ENCODE measurements at places on chromosomes 5 and 9. TPM values are rescaled to one million over a fixed set of nuclear protein-coding genes. Genes with fewer than 3 reads are reported as not detected.

- H3K36me3 ChIP-seq: peaks cover 21% of the 10 kb centered on the region
- no peaks in the 10 kb centered on the region for H3K4me1 ChIP-seq
- no peak overlapping the region for H3K27ac ChIP-seq
- no peaks in the 10 kb centered on the region for H3K27me3 ChIP-seq
- DNase-seq: no peak
- no peak overlapping the region for H3K4me3 ChIP-seq
Observed at GRCh38 chr9:101477214-101477613, 41.6 kb upstream of the ALDOB start.

DNA sequence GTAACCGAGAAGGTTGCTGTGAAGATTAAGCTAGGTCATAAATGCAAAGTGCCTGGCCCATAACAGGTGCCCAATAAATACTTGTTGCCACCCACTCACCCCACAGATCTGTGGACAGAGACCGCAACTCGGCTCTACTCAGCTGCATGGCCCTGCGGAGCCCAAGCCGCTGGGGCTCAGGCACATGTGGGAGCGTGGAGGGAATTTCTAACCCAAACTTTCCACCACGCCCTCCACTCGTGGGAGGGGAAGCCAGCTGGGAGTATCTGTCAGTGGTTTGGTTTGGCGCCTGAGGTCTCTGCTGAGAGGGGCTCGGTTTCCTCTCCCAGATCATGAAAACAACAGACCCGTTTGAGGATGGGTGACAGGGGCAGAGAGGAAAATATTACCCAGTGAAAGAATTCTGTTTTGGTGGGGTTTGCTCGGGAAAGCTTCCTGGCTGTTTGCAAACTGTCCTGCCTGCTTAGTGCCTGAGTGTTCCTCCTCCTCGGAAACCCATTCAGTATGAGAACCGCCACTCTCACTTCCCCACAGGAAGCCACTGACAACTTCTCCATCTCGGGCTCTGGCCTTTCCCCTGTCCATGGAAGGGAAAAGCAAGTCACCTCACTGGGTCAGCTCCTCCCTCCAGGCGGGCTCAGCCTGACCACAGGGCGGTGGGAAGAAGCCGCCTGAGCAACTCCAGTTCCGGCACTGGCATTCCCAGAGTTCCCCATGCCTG is 60.1 kb downstream of the RGS3 start:
- no peak overlapping the region for H3K27ac ChIP-seq
- H3K27me3 ChIP-seq: no peaks in the 10 kb centered on the region
- H3K4me3 ChIP-seq: no peak overlapping the region

DNA sequence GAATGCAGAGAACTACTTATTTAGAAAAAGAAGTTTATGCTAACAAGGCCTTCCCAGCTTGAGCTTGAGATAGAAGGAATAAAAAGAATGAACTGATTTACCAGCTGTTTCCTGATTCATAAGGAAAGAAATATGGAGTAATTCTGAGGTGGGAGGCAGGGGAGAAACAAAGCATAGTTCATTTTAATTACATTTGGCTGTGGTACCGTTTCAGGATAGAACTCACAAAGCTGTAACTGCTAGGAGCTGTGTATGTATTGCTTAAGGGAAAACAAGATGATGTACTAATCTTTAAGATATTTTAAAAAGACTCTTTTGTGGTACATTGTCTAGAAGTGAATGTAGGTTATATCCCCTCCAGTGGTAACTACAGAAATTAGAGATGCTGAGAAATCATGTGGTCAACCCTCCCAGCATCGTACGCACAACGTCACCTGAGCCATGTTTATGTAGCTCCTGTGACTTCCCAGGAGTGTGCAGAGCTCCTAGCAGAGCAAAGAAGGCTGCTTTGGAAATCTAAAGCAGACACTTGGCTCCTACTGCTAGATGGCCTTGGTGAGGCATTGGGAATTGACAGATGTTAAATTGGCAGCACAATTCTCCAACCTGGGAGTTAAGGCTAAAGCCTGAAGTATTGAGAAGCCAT is 208.3 kb upstream of the VLDLR start:
- H3K27ac ChIP-seq: no peak overlapping the region
- H3K4me1 ChIP-seq: no peaks in the 10 kb centered on the region
- no peaks in the 10 kb centered on the region for H3K27me3 ChIP-seq
- no peaks in the 10 kb centered on the region for H3K36me3 ChIP-seq
- H3K4me3 ChIP-seq: no peak overlapping the region

Gene TMEM245
- 57.6 TPM for total RNA-seq

DNA sequence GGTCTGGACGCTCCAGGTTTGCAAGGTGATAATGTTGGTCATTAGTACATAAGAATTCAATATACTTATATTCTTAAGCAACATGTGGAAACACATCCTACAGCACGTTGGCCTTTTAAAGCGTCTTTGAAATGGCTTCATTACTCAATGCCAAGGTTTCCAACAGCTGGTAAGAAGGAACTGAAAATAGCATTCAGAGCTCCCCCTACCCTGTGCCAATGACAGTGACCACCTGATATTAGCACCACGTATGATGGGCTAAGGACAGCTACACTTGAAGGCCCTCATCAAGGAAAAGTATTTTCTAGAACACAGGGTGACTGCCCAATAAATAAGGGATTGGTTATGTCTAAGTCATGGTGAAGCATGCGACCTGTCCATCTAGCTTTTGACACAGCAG is 9.9 kb downstream of the ZNF622 start:
- no peak for DNase-seq
- H3K4me3 ChIP-seq: no peak overlapping the region
- no peaks in the 10 kb centered on the region for H3K27me3 ChIP-seq
- no peaks in the 10 kb centered on the region for H3K4me1 ChIP-seq
- H3K36me3 ChIP-seq: peaks cover 15% of the 10 kb centered on the region

DNA sequence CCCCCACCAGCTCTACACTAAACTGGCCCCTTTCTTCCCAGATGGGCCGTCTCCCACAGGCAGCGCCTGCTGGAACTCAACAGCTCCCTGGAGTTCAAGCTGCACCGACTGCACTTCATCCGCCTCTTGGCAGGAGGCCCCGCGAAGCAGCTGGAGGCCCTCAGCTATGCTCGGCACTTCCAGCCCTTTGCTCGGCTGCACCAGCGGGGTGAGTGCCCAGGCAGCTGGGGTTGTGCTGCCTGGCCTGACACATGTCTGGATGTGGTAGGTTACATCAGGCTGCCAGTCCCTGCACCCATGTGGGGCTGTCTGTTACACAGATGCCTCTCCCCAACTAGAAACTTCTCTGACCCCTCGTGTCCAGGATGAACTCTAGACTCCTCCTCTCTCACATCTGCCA is 9.8 kb downstream of the NHP2 start:
- no peak overlapping the region for H3K27ac ChIP-seq
- no peak for DNase-seq
- H3K27me3 ChIP-seq: no peaks in the 10 kb centered on the region
- no peaks in the 10 kb centered on the region for H3K4me1 ChIP-seq
- no peak overlapping the region for H3K4me3 ChIP-seq

Gene CCDC183
- 0.89 TPM for total RNA-seq

GRCh38 chr9:127751269-127752054 is 16.4 kb upstream of the TOR2A start:
- DNase-seq: no peak
- peaks cover 41% of the 10 kb centered on the region for H3K36me3 ChIP-seq
- H3K4me1 ChIP-seq: peaks cover 36% of the 10 kb centered on the region
- no peak overlapping the region for H3K4me3 ChIP-seq
- peaks cover 17% of the 10 kb centered on the region for H3K27me3 ChIP-seq

DNA sequence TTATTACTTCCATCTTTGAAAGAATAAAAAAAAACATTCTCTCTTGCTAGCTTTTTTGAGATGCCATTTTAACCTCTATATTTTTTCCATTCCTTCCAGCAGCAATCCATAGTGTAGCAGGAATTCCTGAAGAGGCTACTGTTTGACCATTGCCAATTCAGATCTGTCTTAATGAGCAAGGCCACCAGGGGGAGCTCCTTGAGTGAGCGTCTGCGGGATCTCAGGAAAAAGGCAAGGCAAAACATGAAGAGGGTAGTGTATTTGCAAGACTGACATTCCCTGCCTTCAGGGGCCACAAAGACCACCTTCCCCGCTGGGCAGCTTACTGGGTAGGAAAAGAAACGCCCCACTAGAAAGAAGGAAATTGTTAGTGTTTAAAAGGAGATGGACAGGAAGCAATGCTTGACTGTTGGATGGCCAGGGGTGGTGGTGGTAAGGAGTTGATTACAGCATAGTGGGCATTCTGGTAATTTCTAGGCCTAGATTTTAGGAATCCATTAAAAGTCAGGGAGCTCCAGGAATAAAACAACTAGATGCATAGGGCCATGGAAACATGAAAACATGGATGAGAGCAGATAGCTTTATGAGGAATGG is 206.6 kb upstream of the HAPLN1 start:
- H3K27me3 ChIP-seq: no peaks in the 10 kb centered on the region
- DNase-seq: peak; percentile 81
- H3K36me3 ChIP-seq: no peaks in the 10 kb centered on the region

Gene IL33
- 21.6 TPM for total RNA-seq

DNA sequence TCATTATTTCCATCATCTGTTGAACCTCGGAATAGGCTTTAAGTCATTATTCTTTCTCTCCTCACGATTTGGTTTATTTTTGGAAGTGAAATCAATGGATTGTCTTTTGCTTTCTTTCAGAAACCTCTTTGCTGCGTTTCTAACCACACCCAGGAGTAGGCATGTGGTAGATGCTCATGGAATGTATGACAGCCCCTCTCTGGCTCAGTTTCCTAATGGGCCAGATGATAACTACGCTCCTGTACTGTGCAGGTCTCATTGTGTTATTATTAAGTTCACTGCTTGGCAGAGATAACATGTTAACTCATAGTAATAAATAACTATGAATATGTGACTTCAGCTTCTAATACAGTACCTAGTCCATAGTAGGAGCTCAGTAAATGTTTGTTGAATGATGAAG is 175.5 kb upstream of the KLF4 start:
- no peak for DNase-seq
- peaks cover 10% of the 10 kb centered on the region for H3K4me1 ChIP-seq
- no peak overlapping the region for H3K4me3 ChIP-seq
- H3K27ac ChIP-seq: no peak overlapping the region

Gene SIT1
- total RNA-seq: not detected

Gene LMX1B
- total RNA-seq: 7.9 TPM

- DNase-seq: no peak
- H3K27me3 ChIP-seq: no peaks in the 10 kb centered on the region
- no peaks in the 10 kb centered on the region for H3K36me3 ChIP-seq
- no peak overlapping the region for H3K4me3 ChIP-seq
- no peak overlapping the region for H3K27ac ChIP-seq
- H3K4me1 ChIP-seq: peaks cover 8% of the 10 kb centered on the region
Observed at GRCh38 chr5:148966348-148966747, 96.5 kb downstream of the SH3TC2 start.

- H3K4me1 ChIP-seq: peaks cover 5% of the 10 kb centered on the region
- H3K4me3 ChIP-seq: no peak overlapping the region
- H3K36me3 ChIP-seq: no peaks in the 10 kb centered on the region
- no peak for DNase-seq
- H3K27ac ChIP-seq: no peak overlapping the region
Observed at GRCh38 chr9:4143936-4144717, 155.7 kb downstream of the GLIS3 start.

Gene SLC25A2
- total RNA-seq: not detected

DNA sequence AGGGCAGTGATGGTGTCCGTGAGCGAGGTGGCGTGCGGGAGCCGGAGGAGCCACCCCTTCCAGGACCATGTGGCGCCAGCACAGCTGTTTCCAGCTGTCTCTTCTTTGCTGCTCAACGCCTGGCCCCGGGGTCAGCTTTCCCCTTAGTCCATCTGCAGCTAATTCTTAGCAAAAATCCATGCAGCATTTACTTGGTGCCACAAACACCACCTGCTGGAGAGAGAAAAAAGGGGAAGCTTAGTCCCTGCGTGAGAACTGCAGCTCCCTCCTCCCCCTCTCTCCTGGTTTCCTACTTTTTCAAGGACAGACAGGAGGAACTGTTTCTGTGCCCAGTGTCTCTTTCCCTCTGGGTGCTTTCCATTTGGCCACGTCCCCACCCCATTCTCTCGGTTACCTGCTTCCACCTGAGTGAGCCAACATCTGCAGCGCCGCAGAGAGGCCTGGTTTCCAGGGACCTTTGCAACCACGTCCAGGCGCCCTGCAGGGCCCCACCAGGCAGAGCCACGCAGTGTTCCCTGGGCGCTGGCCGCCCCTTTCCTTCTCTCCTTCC is 3.4 kb downstream of the SLC6A19 start:
- no peak overlapping the region for H3K4me3 ChIP-seq
- no peaks in the 10 kb centered on the region for H3K27me3 ChIP-seq
- peaks cover 7% of the 10 kb centered on the region for H3K4me1 ChIP-seq
- no peak overlapping the region for H3K27ac ChIP-seq
- peak; percentile 58 for DNase-seq
- H3K36me3 ChIP-seq: no peaks in the 10 kb centered on the region

Gene BARHL1
- 2.0 TPM for total RNA-seq

DNA sequence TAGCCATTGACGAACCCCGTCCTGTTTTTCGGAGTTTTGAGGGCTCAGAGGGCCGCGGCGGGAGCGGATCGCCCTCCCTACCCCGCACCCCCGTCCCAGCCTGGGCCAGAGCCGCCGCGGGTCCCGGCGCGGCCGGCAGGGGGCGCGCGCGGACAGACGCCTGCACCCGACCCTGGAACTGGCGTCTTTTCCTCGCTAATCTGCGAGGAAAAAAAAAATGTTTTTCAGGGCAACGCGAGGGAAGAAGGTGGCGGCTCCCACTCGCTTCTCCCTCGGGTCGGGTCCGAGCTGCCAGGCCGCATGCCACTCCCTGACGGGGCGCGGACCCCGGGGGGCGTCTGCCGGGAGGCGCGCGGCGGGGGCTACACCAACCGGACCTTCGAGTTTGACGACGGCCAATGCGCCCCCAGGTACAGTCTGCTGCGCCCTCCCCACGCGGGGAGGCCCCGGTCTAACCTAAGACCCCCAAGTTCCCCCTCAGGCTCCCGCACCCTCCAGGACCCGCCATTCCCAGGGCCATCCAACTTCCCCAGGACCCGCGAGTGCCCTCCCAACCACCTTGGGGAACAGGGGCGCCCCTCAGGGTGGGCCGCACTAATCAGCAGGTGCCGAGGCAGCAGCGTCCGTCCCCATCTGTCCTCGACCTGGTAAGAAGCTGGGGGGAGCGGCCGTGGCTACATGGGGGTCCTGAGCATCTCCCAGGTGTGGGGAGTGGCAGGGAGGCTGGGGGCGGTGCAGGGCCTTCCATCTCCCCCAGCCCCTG is at the start of gene KCNT1:
TSS of gene KCNT1 (plus strand) at position 227 of the 763 bp plus-strand sequence. CDS start at position 301, 74 bp downstream.
- H3K36me3 ChIP-seq: no peaks in the 10 kb centered on the region
- H3K4me3 ChIP-seq: no peak within 1 kb of the TSS
- peaks cover 19% of the 10 kb centered on the region for H3K27me3 ChIP-seq
- no peak within 1 kb of the TSS for H3K27ac ChIP-seq
- peak; percentile 74 for DNase-seq

Gene POU5F2
- 4.1 TPM for total RNA-seq

DNA sequence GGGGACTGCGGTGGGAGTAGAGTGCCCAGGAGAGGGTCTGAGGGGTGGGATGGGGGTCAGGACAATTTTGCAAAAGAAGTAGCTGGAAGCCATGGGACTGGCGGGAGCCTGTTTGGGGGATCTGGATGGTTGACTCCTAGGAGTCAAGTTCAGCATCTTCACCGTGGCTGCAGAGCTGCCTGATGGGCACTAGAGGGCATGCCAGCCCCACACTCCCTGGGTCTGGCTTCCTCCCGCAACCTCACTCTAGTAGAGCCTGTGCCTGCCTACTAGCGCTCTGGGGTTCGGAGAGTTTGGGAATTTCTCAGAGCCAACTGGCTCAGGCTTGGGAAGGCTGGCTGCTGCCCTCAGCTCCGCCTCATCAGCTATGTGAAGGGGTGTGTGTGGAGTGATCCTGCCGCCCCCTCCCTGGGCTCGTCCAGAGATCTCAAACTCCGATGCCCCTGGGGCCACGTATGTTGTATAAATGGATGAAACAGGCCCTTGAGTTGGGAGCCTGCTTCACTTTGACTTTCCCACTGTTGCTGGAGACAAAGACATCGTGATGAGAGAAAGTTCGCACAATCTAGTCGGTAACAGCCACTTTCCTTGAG is 10.8 kb downstream of the TSPAN17 start:
- H3K4me1 ChIP-seq: peaks cover 11% of the 10 kb centered on the region
- H3K27ac ChIP-seq: no peak overlapping the region
- no peak overlapping the region for H3K4me3 ChIP-seq
- no peaks in the 10 kb centered on the region for H3K27me3 ChIP-seq
- peaks cover 61% of the 10 kb centered on the region for H3K36me3 ChIP-seq
- DNase-seq: peak; percentile 39
